ENCODE measurements at places on chromosomes 5 and 9.
A peak's percentile ranks its signal among the peaks of the same experiment; 100 is the strongest.

DNA sequence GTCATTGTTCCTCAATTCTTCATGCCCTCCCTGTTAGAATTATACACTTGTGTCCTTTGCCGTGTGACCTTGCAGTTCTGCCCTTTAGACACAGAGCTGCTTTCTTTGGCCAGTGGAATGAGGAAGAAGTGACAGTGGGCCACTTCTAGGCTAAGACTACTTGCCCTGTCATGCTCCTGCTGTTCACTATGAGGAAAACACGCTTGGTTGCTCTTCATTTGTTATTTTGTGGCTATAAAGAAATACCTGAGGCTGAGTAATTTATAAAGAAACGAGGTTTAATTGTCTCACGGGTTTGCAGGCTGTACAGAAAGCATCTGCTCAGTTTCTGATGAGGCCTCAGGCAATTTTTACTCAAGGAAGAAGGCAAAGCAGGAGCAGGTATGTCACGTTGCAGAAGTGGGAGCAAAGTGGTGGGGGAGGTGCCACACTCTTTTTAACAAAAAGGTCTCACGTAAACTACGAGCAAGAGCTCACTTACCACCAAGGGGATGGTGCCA, 279.1 kb upstream of the DMAC1 start:
- DNase-seq, result no peak

- no peak for DNase-seq
Measured at GRCh38 chr5:92945605-92946097, 635.4 kb downstream of the NR2F1-AS1 start.

DNA sequence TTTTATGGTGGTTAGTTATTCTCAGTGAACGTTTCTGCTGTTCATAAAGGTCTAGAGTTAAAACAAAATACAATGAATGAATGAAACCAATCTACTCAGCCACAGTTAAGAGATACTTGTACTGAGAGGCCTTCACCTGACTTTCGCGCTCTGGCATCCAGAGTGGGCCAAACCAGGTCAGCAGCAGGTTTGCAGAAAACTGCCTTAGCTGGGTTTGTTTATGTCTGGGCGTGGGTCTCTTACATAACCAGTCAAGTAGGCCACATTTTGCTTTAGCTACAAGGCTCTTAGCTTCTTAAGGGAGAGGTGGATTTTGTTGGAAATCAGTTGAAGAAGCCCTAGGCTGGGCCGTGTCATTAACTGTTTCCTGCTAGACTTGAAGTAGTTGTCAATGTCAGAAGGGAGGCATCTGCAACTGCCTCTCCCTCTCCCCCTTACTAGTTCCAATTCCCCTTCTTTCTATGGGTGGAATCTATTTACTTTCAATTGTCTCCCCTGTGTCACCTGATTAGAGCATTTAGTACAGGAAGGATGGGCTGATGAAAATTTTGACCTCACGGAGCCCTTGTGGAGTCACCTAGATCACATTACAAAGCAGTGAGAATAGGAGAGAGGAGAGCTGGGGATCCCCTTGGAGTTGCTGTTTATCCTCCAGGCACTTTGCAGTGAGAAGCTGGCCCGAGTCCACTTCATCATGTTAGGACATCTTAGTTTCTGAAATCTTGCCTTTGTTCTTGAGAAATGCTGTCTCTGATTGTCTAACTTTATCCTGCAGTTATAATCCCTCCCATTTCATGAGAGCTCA, 200.5 kb downstream of the ARHGEF28 start:
- no peak for DNase-seq

DNA sequence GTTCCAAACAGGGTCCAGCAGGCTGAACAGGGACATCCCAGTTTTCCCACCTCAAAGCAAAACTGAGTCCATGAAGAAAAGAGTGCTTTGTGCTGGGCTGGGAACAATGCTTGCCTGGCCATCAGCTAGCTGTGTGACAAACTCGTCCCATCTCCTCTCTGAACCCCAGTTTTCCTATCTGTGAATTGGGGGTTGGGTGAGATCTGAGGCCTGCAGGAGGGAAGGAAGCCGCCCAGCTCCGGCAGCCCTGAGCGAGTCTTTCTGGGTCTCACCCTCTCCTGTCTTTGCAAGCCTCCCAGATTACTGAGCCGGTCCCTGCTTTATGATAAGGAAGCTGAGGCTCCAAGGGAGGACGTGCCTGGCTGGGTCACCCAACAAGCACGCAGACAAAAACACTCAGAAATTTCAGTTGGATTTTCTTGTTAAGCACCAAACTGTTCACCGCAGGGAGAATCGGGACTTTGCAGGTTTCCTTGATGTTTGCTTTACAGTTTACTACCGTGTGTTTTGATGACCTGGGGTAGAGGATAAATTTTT, 82.6 kb upstream of the LMX1B start:
- no peak for DNase-seq

DNA sequence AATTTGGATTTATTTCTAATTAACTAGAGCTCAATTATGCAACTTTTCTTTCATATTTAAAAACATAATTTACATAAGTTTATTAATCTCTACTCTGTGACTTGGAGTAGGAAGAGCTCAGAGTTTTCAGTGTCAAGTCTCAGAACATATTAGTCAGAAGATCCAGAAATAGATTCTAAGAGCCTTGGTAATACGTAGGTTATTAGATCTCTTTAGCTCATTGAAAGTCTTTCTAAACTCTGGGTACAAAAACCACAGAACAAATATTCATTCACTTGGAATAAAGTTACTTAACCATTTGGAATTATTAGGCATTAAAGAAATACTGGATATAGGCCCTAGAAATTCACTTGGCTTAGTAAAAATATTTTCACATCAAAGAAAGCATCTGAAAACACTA, 26.3 kb upstream of the ISCA1 start:
- DNase-seq, result no peak

DNA sequence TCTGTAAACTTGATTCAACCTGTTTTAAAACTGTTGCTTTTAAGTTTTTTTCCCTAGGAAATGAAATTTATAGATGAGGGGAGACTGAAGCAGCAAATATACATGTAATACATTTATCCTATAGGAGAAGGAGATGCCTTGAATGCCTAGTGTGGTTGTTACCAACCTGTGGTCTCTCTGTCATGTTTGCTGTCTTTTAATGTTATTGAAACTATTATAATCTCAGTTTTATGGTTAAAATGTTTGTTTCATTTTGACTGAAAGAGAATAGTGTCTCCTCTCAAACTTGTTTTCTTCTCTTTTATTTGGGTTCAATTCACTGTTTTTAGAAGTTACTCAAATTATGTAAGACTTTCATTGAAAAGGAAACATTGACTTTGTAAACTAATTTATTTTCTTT, 15.8 kb downstream of the MRPL22 start:
- DNase-seq, result no peak

GRCh38 chr9:127356906-127357305, 40.1 kb upstream of the SLC2A8 start:
- DNase-seq, result no peak

- DNase-seq, result no peak
Measured at GRCh38 chr9:98229090-98229395, 26.4 kb downstream of the TBC1D2 start.

- DNase-seq, result no peak
Measured at GRCh38 chr5:78806544-78806943, 158.0 kb upstream of the LHFPL2 start.

DNA sequence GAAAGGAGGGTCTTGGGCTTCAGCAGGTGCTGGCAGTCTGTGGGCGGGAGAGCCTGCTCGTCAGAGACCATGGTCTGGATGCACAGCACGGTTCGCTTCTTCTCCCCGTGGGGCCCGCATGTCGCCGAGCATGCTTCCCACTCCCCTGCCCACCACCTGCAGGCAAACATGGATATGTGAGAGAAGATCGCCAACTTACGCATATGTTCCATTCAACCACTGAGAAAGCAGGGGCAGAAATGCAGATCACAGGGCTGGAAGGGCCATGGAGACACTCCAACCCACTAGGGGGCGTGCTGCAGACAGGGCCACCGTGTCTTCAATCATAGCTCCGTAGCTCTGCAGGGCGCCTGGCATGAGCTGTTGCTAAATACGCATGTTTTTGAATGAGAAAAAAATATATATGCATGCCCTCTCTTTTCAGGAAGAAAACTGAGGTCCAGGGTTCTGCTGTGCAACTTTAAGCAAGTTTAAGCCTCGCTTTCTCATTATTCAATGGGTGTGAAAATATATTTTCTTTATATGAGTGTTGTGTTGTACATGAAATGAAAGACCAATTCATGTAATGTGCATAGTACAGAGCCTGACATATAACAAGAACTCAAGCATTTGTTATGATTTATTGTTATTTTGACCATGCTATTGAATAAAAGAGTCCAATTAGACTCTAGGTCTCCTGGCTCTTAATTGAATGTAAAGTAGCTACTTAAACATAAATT, 148.0 kb downstream of the TARS1 start:
- DNase-seq, result peak; percentile 1

Data from stimulated activated CD4-positive, alpha-beta T cell treated with anti-CD3 and anti-CD28 coated beads, Interleukin-15, amount 100 ng/mL, for 1 hour (primary cell).